ENCODE measurements at places on chromosomes 3 and 15.
A peak's percentile ranks its signal among the peaks of the same experiment; 100 is the strongest.

DNA sequence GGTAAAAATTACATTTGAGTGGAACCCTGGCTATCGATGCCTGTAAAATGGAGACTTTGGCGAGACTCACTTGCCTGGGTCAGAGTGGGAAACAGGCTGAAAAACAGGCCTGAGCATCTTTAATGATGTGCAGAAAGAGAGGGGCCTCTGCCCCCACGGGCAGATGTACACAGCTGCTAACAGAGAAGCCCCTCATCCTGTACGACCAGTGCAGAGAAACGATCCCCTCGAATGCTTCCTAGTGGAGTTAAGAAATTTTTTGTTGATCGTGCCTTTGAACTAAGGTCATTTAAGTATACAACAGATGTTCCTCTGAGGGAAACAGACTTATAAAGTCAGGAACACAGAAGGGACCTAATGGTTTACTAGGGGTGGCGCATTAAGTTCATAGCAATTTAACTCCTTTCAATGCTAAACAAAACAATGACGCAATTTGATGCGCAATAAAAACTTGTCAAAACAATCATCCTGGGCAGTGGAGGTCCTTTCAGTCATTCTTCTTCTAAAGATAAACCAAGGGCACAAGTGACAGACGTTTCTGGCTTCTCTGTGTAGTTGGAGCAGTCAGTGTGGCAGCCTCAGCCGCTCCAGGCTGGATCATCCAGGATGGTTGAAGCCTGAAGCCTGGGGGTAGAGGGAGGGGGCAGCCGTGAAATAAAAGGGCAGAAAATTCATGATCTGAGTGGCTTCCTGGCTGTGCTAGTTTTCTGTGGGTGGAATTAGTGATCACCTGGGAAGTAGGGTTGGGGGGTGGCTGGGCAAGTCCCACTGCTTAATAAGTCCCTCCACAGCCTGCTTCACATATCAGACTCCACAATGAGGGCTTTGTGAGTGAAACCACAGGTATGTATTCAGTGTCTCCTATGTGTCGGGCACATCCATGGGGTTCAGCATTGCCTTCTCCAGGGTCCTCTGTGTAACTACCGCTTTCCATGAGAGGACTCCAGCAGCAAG is 50.8 kb upstream of the MRPS22 start:
- no peak for DNase-seq

- no peak for DNase-seq
Measured at GRCh38 chr3:28399206-28399605, 50.6 kb upstream of the AZI2 start.

DNA sequence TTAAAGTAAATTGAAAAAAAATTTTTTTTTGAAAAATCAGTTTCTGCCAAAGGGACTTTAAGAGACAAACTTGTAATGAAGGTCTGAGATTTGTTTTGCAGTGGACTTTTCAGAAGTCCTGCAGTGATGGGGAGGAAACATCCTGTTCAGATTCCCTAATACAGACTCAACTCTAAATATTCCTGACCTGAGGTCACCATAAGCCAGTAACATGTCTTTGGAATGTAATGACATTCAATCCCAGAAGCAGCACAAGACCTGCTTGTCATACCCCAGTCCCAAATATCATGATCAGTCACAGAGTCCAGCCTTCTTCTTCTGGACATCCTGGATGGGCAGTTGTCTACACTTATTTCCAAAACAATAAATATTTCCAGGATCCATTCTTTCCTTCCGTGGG is 53.6 kb downstream of the TMEM39A start:
- no peak for DNase-seq

GRCh38 chr3:101009386-101009785 is 16.2 kb upstream of the ABI3BP start:
- DNase-seq, result no peak

DNA sequence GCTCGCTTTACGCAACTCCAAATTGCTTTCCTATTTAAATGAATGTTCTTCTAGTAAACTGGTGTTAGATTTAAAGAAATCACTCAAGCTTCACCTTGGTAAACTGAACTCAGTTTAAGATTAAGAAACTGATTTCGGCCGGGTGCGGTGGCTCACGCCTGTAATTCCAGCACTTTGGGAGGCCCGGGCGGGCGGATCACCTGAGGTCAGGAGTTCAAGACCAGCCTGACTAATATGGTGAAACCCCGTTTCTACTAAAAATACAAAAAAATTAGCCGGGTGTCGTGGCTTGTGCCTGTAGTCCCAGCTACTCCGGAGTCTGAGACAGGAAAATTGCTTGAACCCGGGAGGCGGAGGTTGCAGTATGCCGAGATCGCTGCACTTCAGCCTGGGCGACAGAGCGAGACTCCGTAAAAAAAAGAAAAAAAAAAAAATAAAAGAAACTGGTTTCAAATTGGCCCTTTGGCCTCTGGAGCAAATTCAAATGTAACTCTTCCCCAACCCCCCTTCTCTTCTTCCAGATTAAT is 1.7 kb downstream of the SKIL start:
- no peak for DNase-seq

GRCh38 chr15:88652456-88653199 is 13.8 kb downstream of the ISG20 start:
- no peak for DNase-seq

DNA sequence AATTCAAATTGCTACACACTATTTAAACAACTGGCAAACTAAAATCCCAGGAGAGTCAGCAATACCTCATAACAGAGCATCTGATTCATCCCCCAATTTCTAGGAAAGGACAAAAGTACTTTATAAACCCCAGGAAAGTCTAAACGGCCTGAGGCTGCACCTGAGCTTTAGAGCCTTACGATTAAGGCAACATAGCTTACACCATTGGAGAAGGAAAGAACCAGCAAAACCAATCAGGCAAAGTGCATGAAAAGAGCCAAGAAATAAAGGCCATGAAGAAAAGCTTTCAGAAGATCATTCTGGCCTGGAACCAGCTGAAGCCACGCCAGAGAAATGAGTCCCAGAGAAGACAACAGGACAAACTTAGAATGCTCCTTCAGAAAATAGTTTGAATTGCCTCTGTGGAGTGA is 48.1 kb downstream of the PTPN9 start:
- no peak for DNase-seq

GRCh38 chr15:101561584-101561906 is 72.0 kb upstream of the PCSK6 start:
- no peak for DNase-seq

GRCh38 chr15:83164111-83164770 is 43.4 kb downstream of the HDGFL3 start:
- peak; percentile 44 for DNase-seq

DNA sequence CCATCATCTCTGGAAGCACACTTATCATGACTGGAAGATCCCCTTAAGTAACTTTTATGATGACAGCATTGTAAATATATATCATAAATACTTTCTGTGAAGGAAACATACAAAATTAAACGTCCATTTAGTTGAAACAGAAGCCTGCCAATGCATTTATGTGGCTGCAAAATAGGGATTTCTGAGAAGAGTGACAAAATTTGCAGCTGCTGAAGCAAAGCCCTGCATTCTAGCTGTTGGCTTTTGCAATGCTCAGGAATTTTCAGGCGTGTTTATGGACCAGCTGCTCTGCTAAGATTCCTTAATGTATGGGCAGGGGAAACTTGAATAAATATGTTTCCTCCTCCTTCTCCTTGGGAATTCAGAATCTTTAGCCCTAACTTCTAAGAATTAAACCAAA is 137.3 kb downstream of the CACNA2D3 start:
- no peak for DNase-seq

GRCh38 chr3:183728204-183728603 is 30.6 kb downstream of the YEATS2 start:
- DNase-seq, result no peak

GRCh38 chr3:182843478-182843877 is 50.2 kb downstream of the ATP11B start:
- no peak for DNase-seq

DNA sequence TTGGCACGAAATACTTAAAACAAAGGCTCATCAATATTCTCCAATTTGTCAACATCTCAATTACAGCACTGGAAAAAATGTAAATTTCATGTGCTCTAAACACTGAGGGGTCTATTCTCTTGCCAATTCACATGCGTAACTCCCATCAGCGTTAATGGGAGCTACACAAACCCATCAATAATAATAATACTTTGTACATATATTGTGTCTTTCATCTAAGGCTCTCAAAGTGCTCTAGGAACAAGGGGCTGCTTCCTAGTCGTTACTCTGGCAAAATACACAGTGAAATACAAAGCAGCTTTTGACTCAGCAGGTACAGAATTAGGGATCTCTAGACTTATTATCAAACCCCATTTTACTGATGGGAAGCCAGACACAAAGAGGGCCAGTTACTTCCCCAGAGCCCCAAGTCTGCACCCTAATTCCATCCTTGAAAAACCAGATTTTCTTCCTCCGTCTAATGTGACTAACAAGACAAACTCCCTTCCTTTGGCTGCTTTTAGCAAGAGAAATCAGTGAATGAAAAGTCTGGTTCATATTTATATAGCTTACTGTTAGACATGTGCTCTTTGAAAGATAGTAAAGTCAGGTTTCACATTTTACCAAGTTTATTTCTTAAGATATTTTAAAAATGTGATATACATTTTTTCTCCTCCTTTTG is 20.0 kb downstream of the MEIS2 start:
- DNase-seq, result no peak

GRCh38 chr3:35596335-35596995 is 42.9 kb upstream of the ARPP21 start:
- no peak for DNase-seq

- DNase-seq, result no peak
Measured at GRCh38 chr15:82873000-82873680, 63.7 kb downstream of the WHAMM start.

- peak; percentile 65 for DNase-seq
Measured at GRCh38 chr15:75029378-75030022, 6.1 kb downstream of the PPCDC start.

GRCh38 chr3:4985330-4986174 is 6.3 kb downstream of the BHLHE40 start:
- peak; percentile 77 for DNase-seq

DNA sequence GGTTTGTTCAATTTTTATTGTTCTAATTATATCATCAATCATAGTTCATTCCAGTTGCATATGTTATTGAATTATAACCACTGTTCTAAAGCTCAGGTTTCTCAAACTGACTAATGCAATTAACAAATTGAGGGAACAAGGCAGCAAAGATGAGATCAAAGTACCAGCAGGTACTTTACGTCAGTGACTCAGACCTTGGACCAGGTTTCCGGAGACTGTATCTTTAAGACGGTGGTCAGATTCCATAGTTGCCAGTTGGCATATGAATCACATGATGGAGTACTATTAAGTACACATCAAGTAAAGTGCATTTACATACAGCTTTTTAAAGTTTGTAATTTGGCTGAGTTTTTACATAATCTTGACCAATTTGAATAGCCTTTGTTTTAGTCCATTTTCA is 583.6 kb upstream of the ROBO2 start:
- peak; percentile 28 for DNase-seq

- DNase-seq, result no peak
Measured at GRCh38 chr3:189172668-189173419, 1.1 kb downstream of the TPRG1 start.

DNA sequence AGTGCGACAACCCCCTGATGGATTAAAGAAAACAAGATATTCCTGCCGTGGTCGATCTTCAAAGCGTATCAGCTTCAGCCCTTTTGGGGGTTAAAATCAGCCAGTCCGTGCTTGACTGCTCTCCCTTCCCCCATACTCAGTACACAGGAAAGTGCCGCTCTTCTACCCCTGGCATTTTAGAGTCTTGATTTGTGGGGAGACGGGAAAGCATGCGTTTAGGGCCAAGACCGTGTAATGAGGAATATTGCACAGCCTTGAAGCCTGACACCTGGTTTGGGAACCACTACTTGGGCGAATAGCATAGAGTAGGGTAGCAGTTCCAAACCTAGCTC is 540 bp upstream of the EDC3 start:
- no peak for DNase-seq

DNA sequence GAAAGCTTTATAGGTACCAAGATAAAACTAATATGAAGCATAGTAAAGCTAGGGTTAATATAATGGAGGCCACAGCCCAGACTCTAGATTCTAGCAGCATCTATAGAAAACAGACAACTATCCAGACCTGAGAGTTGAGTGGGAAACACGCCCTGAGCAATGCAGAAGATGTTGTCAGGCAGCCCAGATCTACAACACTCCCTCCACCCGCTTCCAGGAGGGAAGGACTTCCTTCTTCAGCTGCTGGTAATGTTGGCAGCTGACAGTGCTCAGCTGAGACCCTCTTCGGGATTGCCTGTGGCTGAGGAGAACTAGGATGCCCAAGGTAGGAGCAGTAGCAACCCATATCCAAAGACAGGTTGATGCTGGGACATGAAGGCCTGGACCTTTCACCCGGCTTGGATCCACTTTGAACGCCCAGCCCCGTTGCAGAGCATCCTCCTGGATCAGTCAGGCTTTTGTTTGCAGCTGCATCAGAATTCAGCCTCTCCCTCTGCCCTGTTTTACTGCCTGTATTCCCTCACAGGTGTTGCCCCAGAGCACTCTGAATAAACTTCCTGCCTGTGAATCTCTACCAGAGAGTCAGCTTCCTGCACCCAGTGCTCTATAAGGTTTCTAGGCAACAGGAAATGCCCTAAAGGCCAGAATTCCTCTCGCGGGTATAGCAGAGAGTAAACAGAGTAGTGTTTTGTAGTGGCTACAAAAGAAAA is 174.7 kb upstream of the IL12A start:
- DNase-seq, result no peak

DNA sequence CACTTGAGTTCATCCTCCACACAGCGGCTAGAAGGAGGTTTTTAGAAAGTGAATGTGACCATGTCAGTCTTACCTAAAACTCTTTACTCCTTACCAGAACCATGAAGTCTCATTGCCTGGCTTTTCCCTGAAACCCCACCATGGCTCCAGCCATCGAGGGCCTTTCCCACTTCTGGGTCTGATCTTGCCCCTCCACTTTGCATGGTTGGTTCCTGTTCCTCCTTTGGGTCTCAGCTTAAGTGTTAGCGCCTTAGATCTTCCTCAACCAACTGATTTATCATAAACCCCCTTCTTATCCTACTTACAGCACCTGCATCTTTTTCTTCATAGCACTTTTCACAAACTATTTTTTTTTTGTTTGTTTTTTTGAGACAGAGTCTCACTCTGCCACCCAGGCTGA is 45.9 kb upstream of the ULK4 start:
- no peak for DNase-seq

DNA sequence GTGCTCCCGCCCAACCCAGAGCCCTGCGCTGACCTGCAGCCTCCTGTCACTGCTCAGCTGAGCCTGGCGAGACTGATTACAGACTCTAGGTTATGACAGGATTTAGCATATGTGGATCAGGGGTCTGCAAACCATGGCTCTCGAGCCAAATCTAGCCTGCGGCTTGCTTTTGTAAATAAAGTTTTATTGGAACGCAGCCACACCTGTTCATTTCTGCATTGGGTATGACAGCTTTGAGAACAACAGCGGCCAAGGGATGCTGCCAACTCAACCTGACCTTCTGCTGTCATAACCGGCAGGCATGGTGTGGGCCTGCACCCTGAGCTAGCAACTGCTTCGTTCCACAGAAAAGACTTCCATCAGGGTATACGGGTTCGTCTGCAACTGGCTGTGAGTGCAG is 50.5 kb upstream of the IQSEC1 start:
- no peak for DNase-seq

DNA sequence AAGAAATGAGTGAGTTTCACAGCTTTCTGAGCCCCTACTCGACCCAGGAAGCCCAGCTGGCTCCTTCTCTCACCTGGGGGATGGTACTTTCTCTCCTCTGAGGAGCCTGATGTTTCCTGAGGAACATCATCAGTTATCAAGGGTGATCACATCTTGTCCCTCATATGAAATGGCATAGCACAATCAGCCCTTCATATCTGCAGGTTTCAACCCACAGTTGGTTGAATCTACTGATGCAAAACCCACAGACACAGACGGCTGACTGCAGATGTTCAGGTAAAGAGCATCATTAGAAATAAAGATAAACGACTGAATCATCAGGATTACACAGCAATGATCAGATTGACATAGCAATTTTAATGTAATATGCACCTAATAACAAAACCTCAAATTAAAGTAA is 93.6 kb upstream of the OSTN start:
- no peak for DNase-seq
